ENCODE measurements at places on chromosomes 4 and X. TPM values are rescaled to one million over a fixed set of nuclear protein-coding genes. Genes with fewer than 3 reads are reported as not detected.

The LDOC1 gene
- total RNA-seq = 17.0 TPM

The OCRL gene
- 9.1 TPM for total RNA-seq

The NCAPG gene
- total RNA-seq = 28.2 TPM

The LINC00632 gene
- 5.2 TPM for total RNA-seq

The KLKB1 gene
- not detected for total RNA-seq

The CYBB gene
- not detected for total RNA-seq

The UGT2B7 gene
- total RNA-seq = not detected

The STBD1 gene
- total RNA-seq = 3.7 TPM

The SYTL4 gene
- total RNA-seq = 3.5 TPM

The CXXC4 gene
- total RNA-seq = 0.17 TPM
